ENCODE measurements at places on chromosomes 4 and X.

DNA sequence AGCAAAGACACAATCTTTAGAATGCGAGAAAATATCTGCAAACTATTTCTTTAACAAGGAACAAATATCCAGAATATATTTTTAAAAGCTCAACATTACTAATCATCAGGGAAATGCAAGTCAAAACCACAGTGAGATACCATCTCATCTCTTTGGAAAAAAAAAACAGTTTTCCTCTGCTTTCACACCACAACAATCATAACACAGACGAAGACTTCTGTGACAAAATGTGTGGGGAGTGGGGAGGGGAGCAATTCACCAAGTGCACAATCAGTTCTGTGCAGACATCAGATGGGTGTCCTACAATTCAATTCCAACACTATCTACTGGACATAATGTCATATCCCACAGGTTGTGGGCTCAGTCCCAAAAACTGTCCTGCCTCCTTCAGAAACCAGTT lies 293.2 kb upstream of the SLC7A11 start:
- DNase-seq = no peak

DNA sequence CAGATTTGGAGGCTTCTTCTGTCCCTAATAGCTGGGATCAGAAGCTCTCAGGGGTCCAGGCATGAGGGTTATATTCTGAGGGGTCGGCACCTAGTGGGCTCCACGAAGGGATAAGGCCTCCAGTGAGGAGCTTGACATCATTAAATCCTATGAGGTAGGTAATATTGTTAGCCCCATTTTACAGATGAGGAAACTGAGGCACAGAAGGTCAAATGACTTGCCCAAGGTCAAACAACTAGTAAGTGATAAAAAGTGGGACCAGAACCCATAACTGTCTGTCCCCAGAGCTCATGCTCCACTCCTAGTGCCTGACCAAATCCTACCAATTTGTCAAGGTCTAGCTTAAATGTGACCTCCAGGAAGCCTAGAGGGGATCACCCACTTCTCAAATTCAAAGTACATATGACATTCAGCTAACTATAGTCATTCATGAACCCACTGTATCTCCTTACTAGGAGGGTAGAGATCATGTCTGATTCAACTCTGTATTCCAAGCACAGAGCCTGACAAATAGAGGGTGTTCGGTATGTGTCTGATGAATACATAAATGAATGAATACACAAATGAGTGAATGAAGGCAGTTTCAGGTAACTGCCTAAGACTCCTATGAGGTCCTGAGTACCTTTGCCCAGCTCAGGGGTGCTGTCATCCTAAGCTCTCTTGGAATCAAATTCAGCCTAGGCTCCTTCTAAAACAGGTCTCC lies 43.3 kb downstream of the SMC1A start:
- no peak for DNase-seq

DNA sequence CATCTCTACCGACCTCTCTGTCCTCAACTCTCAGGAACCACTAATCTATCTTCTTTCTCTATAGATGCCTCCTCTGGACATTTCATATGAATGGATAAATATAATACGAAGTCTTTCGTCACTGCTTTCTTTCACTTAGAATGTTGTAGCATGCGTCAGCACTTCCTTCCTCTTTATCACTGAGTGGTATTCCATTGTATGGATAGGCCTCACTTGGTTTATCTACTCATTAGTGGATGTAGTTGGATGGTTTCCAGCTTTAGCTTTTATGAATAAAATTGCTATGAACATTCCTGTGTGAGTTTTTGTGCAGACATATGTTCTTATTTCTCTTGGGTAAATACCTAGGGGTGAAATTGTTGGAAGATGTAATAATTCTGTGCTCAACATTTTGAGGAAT lies 528.2 kb upstream of the FAT1 start:
- DNase-seq = no peak

- no peak for DNase-seq
These were observed 30.4 kb upstream of the HPGDS start for GRCh38 chr4:94372991-94373390.

GRCh38 chrX:123181233-123181914 lies 2.7 kb upstream of the GRIA3 start:
- no peak for DNase-seq

DNA sequence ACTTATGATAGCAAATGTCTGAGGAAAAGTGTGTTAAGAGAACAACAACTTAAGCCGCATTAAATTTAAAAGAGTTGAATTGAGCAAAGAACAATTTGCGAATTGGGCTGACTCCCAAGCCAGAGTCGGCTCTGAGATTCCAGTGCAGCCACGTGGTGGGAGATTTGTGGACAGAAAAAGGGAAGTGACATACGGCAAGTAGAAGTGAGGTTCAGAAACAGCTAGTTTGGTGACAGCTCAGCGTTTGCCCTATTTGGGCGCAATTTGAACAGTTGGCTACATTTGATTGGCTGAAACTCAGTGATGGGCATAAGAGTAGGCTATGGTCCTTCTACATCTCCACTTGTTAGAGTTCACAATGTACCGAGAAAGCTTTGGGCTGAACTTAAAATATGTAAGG lies 124.0 kb downstream of the PRKX start:
- DNase-seq = no peak

DNA sequence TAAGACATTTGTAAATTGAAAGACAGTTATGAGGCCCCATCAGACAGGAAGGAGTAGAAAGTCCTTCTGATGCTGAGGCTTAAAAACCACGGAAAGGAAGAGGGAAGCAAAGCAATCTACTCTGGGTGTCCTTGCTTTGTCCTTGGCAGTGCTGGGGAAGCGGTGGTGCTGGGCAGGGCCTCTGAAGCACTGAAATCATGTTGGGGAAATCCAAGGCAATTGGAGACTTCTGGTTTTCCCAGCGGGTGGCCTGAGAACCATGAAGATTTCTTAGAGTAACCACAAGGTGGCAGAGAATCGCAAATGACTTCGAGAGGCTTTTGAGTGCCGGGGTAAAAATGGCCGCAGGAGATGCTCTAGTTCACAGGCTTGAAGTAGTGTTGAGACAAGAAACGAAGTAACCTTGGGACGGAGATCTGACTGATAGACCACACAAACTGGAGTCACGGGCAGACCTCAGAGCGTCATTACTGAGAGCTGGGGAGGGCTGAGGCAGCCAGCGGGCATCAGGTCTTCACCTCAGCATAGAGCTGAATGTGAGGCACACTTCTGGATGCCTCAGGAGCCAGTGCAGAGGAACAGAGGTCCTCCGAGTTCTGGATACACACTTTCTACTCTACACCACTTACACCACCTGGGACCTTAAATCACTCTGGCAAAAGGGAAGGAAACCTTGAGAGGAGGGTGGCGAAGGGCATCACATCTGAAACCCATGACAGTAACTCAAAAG lies 130.7 kb upstream of the GPRIN3 start:
- peak; percentile 22 for DNase-seq

GRCh38 chr4:113692809-113693411 lies 68.6 kb downstream of the CAMK2D start:
- DNase-seq = peak; percentile 31

- DNase-seq = no peak
These were observed 282.4 kb upstream of the GPC4 start for GRCh38 chrX:133697656-133698055.

DNA sequence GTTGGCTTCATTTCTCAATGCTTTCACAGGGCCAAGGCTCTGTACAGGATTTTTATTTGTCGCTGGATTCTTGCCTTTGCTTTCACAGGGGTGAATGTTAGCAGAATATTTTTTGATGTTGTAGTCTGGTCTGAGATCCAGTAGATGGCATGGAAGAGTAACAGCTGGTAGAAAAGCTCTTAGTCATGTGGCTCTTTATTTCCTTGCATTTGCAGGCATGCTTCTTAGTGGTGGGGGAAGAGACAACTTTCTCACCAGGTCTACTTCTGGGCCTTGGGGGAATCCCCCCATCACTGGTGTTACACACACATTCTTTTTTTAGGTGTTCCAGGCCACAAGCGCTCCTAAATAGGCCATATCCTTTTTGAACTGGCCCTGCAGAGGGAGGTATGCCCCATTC lies 58.2 kb upstream of the DKK2 start:
- peak; percentile 7 for DNase-seq
